ENCODE measurements at places on chromosomes 7 and 10.

DNA sequence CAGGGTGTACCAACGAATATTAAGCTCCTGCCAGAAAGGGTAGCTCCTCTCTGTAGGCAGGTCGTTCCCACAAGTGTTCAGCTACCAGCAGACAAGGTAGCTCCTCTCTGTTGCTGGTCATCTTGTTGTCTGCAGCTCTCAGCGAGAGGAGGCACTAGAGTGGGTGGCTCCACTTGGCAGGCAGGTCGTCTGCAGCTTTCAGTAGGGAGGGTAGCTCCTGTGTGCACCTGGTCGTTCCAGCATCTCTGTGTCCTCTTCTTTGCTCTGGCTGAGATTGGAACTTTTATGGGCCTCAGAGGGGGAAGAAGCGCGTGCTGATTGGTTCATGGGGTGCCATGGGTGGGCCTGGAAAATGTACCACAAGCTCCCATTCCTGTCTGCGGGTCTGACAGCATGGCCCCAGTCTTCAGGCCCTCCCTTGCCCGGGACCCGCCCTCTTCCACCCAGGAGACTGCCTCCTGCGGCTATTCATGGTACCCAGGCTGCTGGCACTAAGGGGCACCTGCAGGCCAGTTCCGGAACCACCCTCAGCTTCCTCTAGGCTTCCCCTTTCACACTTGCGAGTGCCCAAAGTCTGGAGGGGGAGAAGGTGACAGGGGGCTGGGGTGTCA, 63.9 kb upstream of the CACNA2D1 start:
- DNase-seq: no peak

- DNase-seq: no peak
Observed at GRCh38 chr7:30166841-30167235, 32.1 kb downstream of the MTURN start.

DNA sequence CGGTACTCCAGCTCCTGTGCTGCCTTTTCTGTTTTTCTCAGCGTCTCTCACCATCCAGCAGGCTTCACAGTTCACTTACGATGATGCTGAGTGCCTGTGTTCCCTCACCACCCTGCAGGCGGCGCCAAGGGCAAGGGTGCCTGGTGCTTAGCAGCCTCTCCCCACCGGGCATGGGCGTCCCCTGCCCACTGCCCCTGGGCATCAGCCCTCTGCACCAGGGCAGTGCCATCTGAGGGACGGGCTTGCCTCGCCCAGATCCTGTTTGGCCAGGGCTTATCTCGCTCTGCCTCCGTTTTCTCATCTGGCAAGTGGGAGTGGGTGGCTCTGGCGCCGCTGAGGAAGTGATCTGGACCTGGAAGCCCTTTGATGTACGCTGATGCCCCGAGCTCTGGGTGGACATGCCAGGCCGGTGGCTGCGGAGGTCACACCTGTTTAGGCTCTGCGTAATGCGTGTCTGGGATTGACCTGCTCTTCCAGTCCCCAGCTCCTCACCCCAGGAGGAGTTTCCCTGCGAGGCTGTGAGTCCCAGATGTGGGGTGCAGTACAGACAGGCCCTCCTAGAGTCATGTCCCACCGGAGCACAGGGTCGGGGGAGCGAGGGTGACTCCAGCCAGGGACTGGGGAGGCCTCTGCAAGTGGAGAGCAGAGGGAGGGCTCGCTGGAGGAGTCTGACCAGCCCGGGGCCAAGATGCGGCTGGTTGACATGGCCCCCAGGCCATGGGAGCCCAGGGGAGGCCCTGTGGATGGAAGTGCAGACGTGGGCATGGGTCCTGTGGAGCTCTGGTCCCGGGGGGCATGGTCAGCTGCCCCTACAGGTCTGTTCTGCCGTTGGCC, 11.8 kb downstream of the TTYH3 start:
- no peak for DNase-seq

GRCh38 chr10:11448190-11448544, 163.3 kb downstream of the USP6NL start:
- DNase-seq: no peak

DNA sequence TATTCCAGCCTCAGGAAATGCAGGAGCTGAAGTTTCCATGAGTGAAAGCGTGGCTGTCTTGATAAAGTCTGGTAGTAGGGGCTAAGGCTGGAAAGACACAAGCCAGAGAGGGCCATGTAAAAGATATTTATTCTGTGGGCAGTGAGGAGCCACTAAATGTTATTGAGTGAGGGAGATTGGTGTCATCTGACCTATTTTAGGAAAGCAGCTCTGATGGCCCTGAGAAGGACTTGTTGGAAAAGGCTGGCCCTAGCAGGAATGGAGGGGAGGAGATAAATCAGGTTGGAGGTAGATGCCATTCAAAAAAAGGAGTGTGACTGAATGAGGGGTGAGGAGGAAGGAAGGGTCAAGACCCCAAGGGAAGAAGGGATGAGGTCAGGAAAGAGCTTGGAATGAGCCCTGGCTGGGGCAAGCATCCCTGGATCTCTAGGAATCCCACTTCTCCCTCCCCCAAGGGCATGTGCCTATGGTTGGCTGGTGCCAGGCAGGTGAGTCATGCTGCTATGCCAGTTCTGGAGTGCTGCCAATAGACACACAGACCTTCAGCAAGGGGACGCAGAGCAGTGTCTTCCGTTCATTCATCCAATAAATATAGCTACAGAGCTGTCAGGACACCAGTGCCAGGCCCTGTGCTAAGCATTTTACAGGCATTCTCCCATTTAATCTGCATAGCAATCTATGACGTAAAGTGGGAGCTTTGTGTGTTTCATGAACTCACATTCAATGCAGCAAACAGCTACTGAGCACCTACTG, 2.0 kb downstream of the ANKRD2 start:
- peak; percentile 94 for DNase-seq

DNA sequence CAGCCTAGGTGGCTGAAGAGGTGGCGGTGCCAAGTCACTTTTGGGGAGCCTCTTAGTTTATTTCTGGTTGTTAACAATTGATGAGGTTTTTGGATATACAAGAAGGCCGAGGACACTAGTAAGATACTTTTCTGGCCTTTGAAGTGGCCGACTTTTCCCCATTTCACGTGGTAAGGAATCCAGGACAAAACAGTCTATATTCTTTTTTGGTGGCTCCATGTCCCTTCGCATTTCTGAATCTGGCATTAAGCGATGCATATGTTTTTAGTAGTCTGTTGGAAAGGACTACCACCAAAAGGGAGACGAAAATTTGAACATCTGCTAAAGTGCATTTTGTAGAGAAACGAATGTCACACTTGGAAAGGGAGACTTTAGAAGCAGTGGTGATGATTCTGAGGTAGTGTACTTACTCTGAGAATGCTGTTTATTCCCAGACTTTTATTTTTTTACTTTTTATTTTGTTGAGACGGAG, 1.5 kb downstream of the MLLT10 start:
- no peak for DNase-seq

- DNase-seq: no peak
Observed at GRCh38 chr10:22437620-22438588, 92.6 kb downstream of the SPAG6 start.

DNA sequence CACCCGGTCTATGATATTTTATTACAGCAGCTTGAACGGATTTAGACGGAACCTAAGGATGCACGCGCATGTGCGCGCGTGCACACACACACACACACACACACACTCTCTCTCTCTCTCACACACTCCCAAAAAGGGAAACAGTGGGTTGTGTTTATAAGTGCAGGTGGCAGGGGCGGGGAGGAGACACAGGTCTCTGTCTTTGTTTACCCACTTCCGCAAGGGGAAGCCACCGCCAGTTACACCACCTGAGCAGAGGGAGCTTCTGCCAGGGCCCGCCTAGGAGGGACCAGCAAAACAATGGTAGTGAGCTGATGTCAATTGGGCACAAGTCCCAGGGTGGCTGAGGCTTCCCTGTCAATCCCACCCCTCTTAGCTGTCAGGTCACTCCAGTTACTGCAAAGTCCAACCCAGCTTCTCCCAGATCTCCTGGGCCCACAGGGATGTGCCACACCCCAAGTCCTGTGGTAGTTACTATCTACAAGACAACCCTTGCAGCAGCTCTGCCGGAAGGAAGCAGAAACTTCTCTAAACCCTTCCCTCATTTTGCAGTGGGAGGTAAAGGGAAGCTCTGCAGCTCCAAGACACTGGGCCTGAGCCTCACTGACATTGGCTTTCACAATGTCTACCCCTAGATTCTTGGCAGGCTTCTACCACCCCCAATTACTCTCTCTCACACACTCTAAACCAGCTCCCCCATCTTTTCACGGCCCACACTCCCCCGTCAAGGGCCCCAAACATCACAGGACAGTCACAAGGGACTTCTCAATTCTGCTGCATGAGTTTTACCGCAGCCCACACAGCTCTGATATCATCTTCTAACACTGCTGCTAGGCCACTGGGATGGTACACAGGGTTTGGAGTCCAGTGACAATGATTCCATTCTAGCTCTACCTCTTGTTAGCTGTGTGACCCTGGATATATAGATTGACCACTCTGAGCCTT, 17.6 kb downstream of the ANXA11 start:
- DNase-seq: no peak

- no peak for DNase-seq
Observed at GRCh38 chr7:151139071-151139790, 28.3 kb downstream of the GBX1 start.

DNA sequence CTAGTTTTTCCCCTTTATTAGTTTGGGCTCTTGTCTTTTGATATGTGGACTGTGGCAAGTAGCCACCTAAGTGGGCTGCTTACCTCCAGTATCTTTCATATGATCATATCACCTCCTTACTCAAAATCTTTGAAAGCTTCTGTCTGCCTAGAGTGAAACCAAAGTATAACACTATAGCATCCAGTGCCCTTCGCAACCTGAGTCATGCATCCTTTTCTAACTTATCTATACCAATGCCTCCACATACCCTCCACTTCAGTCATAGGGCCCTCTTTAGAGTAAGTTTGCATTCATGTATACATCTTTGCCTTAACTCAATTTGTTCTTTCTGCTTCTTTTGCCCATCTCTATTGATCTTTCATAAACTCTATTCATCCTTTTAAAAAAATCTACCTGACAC, 15.7 kb upstream of the MACC1 start:
- DNase-seq: no peak

DNA sequence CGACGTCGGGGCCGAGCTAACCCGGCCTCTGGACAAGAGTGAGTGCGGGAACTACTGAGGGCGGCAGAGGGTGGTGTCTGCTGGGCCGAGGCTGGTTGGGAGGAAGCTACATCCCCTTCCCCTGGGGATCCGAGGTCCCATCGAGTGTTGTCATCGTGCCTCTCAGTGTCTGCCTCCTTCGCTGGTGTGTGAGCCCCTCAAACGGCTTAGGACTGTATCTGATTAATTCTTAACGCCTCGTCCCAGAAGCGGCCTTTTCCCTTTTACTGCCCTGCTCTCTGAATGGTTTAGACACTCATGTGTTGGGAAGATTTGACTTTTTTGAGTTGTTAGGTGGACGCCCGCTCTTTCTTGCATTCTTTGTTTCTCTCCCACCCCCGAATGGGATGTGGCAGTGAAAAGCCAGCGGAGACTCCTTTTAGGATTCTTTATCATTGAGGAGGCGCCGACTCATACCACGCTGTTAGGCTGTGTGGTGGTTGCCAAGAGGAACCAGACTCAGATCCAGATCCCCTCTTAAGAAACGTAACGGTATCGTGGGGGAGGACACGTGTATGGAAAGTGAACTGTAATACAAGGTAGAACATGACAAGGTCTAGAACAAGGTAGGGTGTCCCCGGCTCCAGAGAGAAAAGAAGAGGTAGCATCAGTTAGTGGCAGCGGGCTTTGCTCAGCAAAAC, 631 bp downstream of the SUPV3L1 start:
- DNase-seq: no peak

- DNase-seq: no peak
Observed at GRCh38 chr10:77768039-77768438, 130.4 kb upstream of the KCNMA1 start.

DNA sequence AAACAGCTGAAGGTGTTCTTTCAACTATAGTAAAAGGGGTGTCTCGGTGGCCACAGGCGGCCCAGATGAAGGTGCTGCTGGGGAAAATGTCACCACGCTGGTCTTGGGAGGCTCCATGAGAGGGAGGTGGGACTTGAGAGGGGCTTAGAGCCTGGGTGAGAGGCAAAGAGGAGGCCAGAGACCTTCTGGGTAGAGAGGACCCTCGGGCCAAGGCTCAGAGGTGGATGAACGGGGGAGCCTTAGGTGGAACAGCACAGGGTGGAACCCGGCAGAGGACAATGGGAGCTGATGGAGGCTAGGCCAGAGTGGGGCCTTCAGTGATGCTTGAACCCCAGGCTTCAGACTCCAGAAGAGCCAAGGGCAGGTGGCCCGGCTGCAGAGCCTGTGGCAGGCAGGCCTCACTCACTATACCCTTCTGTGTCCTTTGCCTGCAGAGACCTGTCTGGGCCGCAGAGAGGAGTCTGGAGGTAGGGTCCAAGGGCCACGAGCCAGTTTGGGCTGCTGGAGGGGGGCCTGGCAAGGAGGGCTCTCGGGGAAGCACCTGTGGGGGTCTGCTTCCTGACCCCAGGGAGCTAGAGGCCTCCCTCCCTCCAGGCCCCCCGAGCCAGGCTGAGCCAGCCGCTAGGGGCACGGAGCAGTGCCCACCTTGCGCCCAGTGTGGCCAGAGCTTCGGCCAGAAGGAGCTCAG, 32.1 kb downstream of the ZNF783 start:
- DNase-seq: no peak

GRCh38 chr7:155071121-155071651, 1.1 kb downstream of the HTR5A start:
- DNase-seq: no peak

DNA sequence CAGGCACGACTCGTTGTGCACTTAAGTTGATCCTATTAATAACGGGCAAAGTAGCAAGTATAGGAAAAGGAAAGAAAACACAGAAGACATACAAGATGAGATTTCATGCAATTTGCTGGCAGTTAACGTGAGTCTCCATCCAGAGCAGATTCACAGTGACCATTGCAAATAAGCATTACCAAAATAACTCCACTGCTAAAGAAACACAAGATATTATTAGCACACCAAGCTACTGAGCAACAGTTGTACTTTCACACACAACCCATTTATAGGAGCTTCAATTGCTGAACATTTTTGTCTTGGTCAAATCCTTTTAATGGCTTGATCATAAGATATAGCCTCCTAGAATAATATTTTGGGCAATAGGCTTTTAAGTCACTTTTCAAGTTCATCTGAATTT, 187.7 kb upstream of the HGF start:
- DNase-seq: no peak

DNA sequence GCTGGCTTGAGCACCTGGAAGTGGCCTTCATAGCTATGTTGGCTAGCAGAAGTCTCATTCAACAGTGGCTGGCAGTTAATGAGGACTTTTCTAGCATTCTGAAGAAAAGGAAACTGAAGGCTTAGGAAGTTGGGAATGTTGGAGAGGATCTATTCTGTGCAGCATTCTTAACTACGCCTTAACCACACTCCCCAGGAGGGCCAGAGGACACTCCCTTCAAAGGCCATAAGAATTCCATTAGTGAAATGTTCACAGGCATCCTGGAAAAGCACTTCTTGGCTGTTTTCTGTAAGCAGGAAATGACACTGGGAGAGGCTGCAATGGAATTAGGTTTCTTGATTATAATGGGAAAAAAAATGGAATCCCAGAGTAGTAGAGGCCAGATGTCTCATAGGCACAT, 188.9 kb downstream of the ARHGAP12 start:
- no peak for DNase-seq

DNA sequence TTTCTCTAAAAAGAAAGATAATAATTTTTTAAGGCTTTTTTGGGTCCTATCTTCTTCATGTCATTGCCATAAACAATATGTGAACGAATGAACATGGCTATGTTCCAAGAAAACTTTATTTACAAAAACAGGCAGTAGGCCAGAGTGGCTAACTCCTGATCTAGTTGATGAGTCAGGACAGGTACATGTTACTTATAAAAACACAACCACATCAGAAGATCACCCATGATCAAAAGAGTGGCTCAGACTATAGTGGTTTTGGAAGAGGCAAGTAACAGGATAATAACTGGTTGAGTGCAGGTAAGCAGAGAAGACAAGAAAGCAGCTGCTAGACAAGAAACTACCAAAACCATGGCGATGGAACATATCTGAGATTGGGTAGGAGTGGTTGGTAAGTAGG, 468.7 kb downstream of the KCNMA1 start:
- no peak for DNase-seq

All from Panc1 (cell line).